ENCODE measurements at places on chromosomes 13 and 19.

DNA sequence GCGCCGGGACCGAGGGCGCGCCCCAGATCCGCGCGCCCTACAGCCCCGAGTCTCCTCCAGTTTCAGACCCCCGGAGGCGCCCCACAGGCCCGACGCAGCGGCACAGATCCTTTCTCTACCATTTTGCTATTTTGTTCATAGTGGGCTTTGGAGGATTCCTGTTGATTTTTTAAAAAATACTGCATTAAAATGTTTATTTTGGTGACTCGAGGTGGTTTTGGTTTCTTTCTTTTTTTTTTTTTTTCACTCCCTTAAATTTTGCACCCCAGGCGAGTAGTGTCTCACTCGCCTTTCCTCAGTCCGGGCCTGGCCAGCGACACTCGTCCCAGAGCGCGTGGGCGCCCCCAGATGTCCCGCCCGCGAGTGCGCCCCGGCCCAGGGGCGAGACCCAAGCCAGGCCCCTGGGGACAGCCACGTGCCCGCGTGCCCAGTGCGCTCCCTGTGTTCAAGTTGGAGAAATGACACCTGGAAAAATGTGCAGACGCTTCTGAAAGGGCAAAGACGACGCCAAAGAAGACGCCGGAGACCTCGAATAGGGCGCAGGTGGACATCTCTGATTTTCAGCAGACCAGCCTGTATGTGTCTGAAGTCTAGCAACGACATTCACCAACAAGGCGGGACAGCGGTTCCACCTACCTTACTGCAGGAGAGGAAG, 471 bp upstream of the INSR start:
- DNase-seq: no peak

DNA sequence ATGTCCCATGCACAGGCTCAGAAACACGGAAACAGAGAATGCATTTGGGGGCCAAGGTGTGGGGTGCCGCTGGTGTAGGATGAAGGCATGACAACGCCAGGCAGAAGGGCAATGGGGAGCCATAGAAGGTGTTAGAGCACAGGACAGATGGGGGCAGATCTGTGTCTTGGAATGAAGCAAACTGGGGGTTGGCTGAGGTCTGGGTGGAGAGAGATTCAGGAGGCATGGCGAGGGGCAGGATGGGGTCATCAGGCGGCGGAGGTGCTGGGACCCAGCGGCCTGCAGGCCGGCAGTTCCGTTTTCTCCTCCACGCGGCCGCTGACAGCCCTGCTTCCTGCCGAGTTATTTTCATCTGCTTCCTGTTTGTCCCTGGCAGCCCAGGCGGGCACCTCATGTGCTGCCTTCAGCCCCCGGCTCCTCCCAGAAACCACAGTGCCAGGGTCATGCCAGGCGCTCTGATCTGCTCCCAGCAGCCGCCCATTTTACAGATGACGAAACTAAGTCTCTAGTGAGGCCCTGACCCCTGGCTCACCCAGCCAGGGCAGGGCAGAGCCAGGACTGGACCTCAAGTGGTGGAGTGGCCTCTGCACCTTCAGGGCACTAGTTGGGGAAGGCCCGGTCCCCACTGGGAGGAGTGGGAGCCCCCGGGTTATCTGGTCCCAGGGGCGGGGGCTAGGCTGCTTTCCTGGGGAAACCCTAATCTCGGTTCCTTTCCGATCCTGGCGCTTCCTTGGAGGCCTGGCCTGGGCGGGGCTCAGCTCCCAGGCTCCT, 2.2 kb downstream of the ARHGAP45 start:
- DNase-seq: no peak

- DNase-seq: peak; percentile 73
These were observed 25.2 kb downstream of the CRTC1 start for GRCh38 chr19:18708452-18709231.

- no peak for DNase-seq
These were observed 10.2 kb downstream of the SPRYD7 start for GRCh38 chr13:49925881-49926418.

- DNase-seq: no peak
These were observed 134.7 kb downstream of the MTUS2 start for GRCh38 chr13:28954810-28955209.

DNA sequence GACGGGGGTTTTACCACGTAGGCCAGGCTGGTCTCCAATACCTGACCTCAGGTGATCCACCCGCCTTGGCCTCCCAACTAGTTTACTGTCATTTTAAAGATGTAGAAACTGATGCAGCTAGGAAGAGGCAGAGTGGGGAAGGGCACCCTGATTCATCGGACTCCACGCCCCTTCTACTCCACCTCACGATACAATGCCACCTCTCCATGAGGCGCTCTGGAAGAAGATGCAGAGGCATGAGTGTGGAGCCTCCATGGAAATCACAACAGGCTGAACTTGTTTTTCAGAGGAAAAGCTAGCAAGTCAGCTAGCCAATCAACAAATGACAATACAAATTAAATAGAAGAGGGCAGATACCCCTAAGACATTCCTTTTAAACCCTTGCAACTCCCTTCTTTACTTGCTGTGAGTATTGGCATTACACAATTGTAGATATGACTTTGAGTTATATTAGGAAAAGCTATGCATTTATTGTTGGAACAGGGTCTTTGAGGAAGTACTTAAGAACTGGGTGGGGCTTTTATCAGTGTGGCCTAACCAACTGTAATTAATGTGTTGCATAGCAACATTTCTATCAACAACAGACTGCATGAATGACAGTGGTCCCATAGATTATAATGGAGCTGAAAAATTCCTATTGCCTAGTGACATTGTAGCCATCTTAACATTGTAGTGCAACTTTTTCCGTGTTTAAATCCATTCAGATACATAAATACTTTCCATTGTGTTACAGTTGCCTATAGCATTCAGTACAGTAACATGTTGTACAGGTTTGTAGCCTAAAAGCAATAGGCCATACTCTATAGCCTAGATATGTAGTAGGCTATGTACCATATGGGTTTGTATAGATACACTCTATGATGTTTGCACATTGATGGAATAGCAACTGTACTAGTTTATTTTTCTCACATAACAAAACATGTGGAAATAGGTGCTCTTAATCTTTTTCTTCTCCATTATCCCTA, 17.6 kb downstream of the WDFY2 start:
- DNase-seq: peak; percentile 39

- no peak for DNase-seq
These were observed 22.8 kb upstream of the CEACAM20 start for GRCh38 chr19:44552324-44552723.

All from COR-L47 (cell line).